ENCODE measurements at places on chromosomes 7 and 10.

- DNase-seq, result no peak
These were observed 9.3 kb downstream of the TMEM248 start for GRCh38 chr7:66930341-66930740.

DNA sequence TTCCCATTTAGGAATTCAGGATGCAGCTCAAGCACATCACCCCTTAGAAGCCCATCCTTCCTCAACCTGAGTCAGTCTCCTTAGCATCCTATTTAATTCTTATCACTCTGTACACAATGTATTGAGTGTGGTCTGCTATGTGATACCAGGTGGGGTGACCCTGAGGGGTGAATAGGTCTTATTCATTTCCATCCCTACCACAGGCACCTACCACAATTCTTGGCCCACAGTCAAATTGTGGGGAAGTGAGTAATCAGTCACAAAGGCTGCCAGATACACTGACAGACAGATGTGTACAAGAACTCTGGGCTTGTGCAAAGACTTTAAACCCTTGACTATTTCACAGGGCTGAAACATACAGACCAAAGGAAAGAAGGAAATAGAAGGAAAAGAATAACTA, 560.5 kb downstream of the PARD3 start:
- DNase-seq, result no peak

- no peak for DNase-seq
These were observed 98.8 kb downstream of the CUX1 start for GRCh38 chr7:101916041-101916800.

DNA sequence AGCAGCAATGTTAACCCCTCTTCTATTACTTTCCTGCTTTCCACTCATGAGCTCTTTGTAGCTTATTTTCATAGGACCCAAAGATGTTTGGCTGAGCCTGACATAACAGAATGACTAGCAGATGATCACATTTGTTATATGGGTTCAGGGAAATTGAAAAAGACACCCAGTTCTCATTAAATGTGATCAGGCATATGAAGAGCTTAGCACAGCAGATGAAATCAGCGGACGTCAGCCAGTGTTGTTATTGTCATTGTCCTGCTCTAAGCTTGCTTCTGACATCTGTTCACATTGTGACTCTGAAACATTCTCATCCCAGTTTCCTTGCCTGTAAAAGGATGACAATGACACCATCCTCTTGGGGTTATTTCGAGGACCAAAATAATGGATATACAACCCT, 43.5 kb downstream of the FAM241B start:
- no peak for DNase-seq

Data from natural killer cell (primary cell).